ENCODE measurements at places on chromosomes 11 and 22.

- peak; percentile 34 for DNase-seq
These were observed 365.7 kb upstream of the CADM1 start for GRCh38 chr11:115869780-115870431.

GRCh38 chr11:123235117-123235655 lies 40.1 kb upstream of the CLMP start:
- DNase-seq, result no peak

DNA sequence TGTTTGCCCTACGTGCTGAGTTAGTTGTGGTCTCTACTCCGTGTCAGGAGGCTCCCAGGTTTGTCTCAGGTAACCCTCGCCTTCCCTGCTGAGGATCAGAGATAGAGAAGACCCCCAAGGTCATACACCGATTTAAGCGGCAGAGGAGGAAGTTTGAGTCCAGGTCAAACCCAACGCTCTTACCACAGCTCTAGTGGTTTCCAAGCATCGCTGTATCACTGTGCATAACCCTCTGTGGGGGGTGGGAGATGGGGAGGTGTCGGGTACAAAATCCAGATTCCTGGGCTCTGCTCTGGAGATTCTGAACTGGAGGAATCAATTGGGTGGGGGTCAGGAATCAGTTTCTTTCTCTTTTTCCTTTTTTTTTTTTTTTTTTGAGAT lies 627 bp downstream of the DNAJC4 start:
- no peak for DNase-seq

DNA sequence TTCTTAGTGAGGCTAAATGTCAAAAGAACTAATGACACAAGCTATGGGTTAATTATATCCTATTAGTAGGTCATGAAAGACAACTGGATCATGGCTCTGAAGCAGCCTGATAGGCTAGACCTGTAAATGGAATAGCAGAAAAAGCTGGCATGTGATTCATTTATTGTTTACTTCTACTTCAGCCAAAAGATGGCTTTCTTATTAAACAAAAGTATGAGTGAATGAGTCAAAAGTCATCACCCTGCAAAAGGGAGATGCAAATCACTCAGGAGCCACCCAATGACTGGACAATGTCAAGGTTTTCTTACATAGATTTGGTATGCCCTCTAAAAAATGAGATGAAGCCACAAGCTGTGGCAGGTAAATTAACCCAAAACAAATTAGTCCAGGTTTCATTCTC lies 138.0 kb downstream of the TRPC6 start:
- DNase-seq, result no peak

DNA sequence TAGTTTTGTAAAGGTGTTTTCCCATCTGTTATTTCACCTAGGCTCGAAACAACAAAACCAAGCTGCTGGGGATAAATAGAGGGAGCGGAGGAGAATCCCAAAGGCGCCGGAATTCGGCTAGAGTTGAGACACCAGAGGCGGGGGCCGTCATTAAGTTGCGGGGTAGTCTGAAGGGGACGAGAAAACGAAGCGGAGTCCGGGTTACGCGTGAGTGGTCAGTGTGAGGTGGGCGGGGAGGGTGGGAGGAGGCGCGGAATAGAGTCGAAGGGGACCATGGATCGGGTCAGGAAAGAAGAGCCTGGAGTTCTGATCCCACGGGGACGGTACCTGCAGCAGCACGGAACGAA lies 361 bp downstream of the SRPRA start:
- no peak for DNase-seq

DNA sequence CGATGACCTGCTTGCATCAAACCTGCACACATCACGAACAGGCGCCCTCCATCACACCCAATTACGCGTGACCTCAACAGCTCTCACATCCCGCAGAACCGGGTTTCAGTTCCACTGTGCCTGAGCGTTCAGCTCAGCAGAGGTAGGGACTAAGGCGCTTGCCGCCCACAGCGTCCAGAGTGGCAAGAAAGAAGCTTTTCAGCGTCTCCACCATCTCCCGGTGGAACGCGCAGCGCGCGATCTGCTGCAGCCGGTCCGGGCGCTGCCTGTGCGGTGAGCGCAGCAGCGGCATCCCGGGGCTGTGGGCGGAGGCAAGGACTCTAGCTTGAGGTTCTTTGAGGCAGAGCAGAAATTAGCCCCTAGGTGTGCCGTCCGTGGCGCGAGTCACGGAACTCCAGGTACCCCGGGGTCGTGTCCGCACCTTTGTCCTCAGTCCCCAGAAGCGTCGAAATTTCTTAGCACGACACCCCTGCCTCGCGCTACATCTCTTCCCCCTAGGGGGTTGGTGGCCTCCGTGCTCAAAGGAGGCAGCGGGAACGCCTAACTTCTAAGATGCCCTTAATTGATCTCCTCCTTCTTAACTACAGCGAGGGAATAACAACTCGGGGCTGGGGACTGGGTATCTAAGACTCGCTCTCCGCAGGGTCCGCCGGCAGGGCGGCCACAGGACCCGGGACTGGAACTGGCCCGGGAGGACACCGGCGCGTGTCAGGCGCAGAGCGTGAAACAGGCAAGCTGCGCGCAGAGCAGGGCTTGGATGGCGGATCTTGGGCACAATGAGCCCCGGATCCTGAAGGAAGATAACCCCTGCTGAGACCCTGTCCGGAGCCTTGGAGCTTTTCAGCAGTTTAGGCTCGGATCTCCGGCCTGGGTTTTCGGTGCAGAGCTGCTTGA lies 1.7 kb upstream of the CALCA start:
- DNase-seq, result peak; percentile 54

GRCh38 chr11:5339771-5340322 lies 3.5 kb downstream of the OR51B5 start:
- DNase-seq, result no peak

GRCh38 chr11:23425381-23425780 lies 565.1 kb upstream of the CCDC179 start:
- DNase-seq, result no peak

DNA sequence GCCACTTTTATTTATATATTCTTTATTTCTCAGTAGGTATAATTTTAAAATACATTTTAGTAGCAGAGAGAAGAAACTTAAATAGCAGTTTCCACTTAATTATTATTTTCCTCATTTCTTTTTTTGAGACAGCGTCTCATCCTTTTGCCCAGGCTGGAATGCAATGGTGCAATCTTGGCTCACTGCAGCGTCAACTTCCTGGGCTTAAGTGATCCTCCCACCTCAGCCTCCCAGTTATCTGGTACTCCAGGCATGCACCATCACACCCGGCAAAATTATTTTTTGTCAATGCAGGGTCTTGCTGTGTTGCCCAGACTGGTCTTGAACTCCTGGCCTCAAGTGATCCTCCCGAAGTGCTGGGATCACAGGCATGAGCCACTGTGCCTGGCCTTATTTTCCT lies 38.3 kb downstream of the ATG13 start:
- DNase-seq, result no peak

- DNase-seq, result no peak
These were observed 7.3 kb upstream of the TSSC4 start for GRCh38 chr11:2393111-2393868.

DNA sequence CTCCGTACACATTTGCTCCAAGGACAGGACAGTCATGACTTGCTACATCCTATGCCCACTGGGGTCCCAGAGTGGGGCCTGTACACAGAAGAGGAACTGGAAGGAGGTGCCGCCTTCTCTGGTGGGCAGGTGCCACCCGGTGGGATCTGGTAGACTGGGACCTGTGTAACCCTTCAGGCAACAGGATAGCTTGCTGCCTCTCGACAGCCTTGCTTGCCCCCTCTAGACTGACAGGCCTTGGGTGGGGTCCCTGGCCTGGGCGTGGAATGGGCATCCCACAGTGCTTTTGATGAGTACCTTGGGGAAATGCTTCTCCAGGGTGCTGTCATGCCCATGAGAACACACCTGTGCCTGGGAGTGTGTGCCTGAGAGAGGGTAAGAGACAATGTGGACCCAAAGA lies 15.8 kb downstream of the SHANK3 start:
- DNase-seq, result no peak

DNA sequence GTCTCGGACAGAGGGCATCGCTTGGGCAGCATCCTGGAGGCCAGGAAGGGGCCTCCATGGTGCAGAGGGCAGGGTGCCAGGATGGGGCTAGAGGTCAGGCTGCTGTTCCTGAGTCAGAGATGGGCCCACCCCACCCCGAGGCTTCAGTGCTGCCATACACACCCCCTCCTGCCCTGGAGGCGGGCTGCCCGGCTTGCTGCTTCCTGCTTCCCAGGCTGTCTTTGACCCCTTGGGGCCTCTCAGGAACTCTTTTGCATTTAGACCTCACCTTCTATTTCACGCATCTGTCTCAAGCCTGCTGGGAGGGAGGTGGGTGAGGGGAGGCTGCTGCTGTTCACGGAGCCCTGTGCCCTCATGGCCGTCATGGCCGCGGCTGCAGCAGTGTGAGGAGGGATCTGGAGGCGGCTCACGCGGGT lies 6.6 kb upstream of the GRAMD4 start:
- no peak for DNase-seq

GRCh38 chr11:12125609-12126149 lies 15.3 kb downstream of the MICAL2 start:
- DNase-seq, result no peak

- no peak for DNase-seq
These were observed 4.8 kb upstream of the PHF21B start for GRCh38 chr22:45014654-45015053.

DNA sequence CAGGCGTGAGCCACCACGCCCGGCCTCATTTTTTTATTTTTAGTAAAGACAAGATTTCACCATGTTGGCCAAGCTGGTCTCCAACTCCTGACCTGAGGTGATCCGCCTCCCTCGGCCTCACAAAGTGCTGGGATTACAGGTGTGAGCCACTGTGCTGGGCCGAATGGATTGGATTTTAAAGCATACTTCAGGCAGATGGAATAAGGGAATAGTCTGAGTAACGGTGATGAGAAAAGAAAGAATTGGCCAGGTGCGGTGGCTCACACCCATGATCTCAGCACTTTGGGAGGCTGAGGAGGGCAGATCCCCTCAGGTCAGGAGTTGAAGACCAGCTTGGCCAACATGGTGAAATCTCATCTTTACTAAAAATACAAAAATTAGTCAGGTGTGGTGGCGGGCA lies 2.1 kb upstream of the CBL start:
- DNase-seq, result no peak

DNA sequence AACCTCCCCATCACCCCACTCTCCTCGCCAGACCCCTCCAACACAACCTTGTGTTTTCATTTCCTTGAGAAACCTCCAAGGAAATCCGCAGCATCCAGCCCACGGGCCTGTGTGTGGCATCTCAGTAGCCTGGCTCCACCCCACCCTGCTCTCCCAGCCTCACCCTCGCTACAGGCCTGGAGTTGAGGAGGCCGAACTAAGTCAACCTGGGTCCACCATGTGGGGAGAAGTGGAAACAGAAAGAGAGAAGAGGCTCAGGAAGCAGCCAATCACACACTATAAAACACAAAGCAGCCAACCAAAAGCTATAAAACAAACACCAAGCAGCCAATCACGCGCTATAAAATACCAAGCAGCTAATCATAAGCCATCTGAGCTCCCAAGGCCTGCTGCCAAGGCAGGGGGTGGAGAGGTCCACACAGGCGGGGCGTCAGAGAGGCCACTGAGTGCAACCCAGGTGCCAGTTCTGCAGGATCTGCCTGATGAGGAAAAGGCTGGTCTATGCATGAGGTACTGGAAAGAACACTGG lies 72.0 kb downstream of the MICAL3 start:
- no peak for DNase-seq

DNA sequence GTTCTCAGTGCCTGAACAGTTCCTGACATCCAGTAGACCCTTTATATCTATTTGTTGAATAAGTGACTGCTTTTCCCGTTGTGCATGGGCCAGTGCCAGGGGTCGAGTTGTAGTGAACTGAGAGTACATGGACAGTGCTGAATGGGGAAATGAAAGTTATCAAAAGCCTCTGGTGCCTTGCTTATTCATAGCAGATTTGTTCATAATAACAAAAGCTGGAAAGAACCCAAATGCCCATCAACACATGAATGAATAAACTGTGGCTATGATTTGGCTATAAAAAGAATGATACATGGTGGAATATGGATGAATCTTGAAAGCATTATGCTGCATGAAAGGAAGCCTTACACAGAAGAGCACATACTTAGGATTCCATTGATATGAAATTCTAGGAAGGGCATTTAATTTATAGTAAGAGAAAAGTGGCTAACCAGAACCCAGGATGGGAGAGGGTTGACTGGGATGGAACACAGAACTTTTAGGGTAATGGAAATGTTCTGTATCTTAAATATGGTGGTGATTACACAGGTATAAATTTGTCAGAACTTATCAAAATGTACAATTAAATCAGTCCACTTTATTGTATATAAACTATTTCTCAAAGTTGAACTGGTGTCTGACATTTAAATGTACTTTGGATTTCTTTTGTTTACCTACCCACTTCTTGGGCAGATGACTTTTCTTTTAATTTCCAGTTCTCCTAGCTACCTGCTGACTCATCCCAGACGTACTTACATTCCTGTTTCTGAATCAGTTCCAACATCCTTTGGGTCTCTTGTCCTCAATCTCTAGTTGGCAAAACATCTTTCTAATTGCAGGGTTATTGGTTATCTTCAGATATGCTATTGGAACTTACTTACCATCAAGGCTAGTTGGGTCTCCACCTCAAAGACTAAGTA lies 42.8 kb downstream of the PACS1 start:
- DNase-seq, result no peak

DNA sequence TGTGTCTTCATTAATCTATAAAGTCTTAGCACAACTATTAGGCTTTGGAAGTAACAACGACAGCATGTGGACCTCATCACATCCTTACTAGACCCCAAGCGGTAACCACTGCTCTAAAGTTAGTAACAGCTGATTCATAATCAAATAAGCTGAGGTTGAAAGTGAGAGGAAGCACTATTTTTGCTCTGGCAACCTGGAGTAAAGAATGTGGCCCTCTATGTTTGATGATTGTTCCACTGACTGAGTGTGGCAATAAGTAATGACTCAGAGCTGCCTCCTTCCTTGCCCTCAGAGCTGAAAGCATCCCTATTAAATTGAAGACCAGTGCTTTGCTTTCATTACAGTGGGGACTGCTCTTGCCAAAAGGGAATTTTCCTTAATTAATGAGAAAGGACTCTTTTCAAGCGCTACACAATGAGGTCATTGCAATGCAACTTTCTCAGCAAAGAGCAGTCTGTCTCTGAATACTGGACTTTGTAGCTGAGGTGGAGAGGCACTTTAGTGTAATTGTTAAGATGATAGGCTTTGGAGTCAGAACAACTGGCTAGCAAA lies 906.1 kb upstream of the RAG2 start:
- DNase-seq, result no peak

- no peak for DNase-seq
These were observed 4.7 kb downstream of the SCYL1 start for GRCh38 chr11:65529475-65530156.

- no peak for DNase-seq
These were observed 51.6 kb downstream of the CERK start for GRCh38 chr22:46686221-46687047.

DNA sequence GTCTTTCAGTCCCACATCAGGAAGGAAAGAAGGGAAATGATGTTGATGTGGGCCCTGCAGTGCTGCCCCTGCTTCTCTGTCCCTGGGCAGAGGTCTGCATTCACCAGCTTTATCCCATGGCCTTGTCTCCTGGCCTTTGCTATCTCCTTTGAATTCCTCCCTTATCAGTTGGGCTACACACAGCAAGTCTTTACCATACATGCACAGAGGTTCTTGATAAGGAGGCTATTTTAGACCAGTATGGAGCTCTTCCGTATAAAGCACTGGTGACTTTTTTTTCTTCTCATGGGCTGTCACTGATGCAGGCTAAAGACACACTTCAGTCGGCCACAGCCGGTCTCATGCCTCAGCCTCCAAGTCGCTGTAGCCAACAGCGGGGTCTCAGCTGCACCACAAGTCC lies 20.2 kb downstream of the MYO18B start:
- DNase-seq, result no peak

Measured in left hindlimb (tissue), 1 donor.